ENCODE measurements at places on chromosomes 7 and 10.
A peak's percentile ranks its signal among the peaks of the same experiment; 100 is the strongest.

DNA sequence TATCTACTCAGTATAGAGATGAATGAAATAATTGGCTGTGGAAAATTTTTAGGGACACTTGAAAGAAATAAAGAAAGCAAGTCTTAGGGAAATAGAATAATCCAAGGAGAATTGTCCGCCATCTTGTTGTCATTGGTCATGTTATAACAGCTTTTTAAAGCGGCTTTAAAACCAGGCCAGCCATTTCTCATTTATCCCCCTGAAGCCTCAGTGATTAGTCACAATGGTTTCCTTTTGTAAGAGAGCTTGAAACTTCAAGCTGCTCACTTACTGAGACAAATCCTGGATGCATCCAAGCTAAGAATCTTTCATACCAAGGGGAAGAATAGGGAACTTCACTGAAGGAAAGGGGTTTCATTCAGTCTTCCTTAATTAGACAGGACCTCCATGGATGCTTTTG lies 67.9 kb downstream of the SGCE start:
- no peak for DNase-seq

GRCh38 chr10:62036186-62037081 lies 134.9 kb downstream of the ARID5B start:
- peak; percentile 23 for DNase-seq

- DNase-seq, result peak; percentile 99
These were observed 12.2 kb downstream of the DOCK4 start for GRCh38 chr7:112193915-112194502.

- no peak for DNase-seq
These were observed 610.5 kb downstream of the ACTR3B start for GRCh38 chr7:153370092-153370491.

DNA sequence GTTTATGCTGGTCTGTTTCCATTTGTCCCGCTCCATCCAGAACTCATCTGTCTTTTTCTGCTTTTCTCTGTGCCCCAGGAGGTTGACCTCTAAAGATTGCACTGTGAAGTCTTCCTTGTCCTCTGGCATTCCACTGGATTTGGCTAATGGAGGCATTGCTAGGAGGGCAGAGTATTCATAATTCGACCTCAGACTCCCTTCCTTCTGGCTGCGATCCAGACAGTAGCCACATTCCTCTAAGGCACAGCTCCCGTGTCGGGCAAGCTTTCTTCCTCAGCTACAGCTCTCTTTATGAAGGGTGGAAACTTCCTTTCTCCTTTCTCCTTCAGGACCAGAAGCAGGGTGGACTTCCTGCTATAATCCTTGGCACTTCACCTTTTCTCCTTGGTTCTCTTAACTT lies 175.9 kb downstream of the BAMBI start:
- DNase-seq, result no peak

- DNase-seq, result no peak
These were observed 50.8 kb downstream of the MICALL2 start for GRCh38 chr7:1408466-1408865.

DNA sequence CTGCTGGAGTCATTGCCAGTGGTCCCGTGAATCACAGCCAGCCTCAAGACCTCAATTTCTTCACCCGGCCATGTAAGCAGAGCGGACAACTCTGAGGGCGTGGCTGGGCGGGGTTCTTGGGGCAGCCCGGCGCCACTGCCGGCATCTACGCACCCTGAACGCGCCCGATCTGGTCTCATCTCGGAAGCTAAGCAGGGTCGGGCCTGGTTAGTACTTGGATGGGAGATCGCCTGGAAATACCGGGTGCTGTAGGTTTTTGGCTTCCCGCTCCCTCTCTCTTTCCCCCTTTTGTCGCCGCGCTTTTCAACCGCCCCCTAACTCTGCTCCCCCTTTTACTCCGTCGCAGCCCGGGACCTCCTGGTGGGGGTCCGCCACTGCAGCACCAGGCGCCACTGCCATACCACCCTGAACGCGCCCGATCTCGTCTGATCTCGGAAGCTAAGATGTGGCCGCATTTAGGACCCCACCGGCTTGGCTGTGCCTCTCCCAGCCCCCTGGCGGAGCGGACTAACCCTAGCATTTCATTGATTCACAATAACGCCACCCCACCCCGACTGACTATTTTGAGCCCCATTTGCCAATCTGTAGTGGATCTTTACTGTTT lies 25.3 kb downstream of the GARIN1A start:
- DNase-seq, result no peak

- no peak for DNase-seq
These were observed 104.4 kb upstream of the ANLN start for GRCh38 chr7:36285276-36285675.

DNA sequence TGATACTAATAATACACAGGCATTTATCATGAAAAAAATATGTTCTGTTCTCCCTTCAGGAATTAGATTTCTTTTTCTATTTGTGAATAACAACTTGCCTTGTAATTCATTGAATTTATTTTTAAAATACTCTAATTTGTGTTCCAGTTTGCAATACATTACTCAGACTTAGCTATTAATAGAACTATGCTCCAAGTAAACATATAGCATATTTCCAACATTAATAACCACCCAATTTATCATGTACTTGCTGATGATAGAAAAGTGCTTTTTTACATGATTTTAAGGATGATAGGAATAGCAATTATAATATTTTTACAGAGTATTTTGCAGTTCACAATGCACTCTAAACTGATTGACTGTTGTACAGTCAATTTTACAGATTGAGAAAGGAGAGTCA lies 338.8 kb upstream of the SEMA3D start:
- DNase-seq, result no peak

GRCh38 chr10:70891627-70892026 lies 3.3 kb upstream of the PCBD1 start:
- DNase-seq, result no peak

DNA sequence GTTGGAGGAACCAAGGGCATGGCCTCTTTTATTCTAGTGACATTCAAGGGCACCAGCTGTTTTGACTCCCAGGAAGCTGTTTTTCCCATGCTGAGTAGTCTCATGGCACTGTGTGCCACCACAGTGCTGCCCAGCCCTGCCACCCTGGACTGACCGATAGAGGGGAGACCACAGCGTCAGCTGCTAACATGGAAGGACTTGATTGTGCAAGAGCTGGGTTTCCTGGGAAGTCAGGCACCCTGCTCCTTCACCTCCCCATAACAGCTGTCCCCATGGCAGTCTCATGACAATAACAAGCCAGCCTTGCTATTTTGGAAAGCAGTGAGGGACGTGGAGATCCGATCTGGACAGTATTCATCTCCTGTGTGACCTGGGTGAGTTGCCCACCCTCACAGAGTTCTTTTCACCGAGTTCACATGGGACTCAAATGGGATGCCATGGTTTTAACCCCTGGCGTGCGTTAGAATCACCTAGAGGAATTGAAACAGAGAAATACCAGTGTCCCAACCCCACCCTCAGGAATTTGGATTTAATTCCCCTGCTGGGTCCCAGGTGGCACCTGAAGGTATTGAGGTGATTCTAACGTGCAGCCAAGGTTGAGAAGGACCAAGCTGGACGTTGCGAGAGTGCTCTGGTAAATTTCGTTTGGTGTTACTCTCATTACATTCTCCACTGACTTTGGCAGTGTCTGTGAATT lies 174.8 kb downstream of the CELF2 start:
- no peak for DNase-seq

DNA sequence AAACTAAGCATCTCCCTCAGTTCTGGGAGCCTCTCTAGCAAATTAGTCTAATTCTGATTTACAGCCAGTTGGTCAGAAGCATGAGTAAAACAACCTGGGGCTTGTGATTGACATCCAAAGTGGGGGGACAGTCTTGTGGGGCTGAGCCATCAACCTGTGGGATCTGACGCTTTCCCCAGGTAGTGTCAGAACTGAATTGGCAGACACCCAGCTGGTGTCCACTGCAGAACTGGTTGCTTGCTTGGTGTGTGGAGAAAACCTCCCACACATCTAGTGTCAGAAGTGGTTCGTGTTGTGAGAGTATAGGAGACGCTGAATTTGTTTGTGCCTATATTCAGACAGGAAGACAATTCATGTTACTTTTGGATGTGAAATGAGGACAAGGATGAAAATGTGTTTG lies 92.2 kb upstream of the PDCD4 start:
- no peak for DNase-seq

GRCh38 chr7:54545241-54545563 lies 3.0 kb downstream of the VSTM2A start:
- no peak for DNase-seq

GRCh38 chr7:139743267-139743966 lies 34.4 kb downstream of the HIPK2 start:
- DNase-seq, result no peak

- DNase-seq, result no peak
These were observed 24.2 kb upstream of the UNC5B start for GRCh38 chr10:71188201-71188600.
